Activated T-cell treated with anti-CD3 and anti-CD28 coated beads for 1 hour (primary cell): ENCODE measurements at places on chromosomes 16 and 17.

- no peak for DNase-seq
Observed at GRCh38 chr16:49615576-49615975, 240.3 kb downstream of the ZNF423 start.

DNA sequence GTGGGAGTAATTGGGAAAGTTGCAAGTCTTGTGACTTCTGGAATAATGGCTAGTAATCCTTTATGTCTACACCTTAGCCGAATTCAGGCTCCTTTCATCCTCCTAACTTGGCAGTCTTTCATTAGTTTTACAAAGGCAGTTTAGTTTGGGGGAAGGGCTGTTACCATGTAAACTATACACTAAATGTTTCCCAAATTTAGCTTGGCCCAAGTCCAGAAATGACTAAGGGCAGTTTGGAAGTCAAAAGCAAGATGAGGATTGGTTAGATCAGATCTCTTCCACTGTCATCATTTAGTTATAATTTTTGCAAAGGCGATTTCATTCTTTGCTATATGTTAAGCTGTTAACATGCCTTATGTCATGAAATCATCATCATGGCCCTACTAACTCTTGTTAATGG is 115.4 kb upstream of the CACNG3 start:
- no peak for DNase-seq

- no peak for DNase-seq
Observed at GRCh38 chr16:89448656-89449055, 41.7 kb downstream of the ANKRD11 start.

DNA sequence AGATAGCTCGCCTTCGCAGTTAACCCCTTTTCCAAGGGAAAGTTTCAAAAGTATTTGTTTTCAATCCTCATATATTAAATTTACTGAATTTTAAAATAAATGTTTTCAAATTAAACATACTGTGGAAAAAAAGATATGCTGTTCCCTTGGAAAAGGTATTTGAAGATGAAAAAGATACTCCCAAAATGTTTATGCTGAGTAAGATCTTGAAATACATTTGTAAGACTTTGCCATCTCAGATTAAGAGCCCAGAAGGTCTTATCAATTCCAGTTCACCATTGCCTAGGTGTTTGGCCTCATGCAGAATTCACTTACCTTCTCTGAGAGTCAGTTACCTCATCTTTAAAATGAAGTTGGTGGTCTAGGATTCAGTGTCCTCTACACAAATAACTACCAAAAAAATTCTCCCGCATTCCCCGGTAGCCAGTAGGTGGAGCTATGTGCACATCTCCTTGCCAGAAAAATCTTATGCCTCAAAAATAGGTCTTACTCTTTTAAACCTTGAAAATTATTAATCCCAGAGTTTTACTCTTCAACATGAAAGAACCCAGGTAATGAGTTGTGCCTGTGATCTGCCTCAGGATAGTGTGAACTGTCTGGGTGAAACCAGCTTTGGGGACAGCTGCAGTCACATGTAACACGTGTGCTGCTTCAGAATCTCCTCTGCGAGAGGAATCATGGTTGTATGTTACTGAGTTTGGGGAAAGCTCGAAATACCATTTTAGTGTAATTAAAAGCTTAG is 178.3 kb downstream of the MRTFB start:
- peak; percentile 24 for DNase-seq

GRCh38 chr17:35889818-35890773 is 9.9 kb upstream of the CCL5 start:
- DNase-seq, result no peak

DNA sequence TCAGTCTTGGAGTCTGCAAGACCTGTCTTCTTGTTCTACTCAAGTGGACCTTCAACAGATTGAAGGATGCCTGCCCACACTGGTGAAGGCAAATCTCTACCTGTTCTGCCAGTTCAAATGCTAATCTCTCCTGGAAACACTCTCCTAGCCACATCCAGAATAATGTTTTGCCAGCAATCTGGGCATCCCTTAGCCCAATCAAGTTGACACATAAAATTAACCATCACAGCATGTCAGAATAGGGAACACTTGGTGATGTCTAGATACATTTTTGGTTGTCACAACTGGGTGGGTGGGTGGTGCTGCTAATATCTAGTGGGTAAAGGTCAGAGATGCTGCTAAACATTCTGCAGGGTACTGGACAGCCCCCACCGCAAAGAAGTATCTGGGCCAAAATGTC is 744.9 kb upstream of the SOX9 start:
- no peak for DNase-seq

DNA sequence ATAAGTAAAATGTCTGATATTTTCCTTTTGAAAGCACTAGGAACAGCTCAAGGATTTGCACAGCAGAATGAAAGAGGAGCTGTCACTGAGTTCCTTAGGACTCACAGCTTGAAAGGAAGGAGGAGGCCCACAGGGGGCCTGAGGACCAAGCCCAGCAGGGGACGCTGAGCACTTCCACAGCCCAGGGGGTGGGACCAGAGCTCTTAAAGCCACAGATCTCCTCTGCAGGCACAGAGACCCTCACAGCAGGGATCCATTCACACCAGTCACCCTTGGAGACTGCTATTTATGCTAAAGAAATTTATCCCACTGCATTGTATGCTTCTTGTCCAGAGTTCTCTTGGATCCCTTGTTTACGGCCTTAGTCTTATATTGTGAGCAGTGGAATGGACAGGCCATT is 253.3 kb downstream of the STX8 start:
- no peak for DNase-seq

DNA sequence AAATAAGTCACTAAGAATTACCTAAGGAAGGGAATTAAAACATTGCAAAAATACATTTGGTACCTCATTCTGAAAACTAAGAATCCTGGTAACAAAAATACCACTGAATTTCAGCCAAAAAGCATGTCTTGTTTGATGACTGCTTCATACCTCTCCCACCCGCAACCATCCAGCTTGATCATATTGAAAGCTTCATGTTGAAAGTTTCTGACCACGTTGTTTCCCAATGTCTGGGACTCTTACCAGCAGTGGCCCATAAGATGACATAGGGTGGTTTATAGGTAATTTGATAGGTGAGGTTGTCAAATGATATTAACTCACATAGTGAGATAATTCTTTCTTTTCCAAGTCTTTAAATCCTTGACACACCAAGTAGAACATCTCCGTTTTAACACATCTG is 139.3 kb downstream of the CDH11 start:
- no peak for DNase-seq

DNA sequence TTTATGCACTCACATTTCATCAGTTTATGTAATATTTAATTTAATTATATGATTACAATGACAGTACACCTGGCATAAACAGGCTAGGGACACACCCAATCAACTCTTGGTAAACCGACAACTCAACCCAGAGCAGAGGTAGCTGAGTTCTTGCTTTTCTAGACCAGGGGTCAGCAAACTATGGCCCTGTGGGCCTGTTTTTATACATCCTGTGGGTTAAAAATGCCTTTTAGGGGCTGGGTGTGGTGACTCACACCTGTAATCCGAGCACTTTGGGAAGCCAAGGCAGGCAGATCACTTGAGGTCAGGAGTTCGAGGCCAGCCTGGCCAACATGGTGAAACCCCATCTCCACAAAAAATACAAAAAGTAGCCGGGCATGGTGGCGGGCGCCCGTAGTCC is 99.2 kb upstream of the TMEM97 start:
- DNase-seq, result no peak

GRCh38 chr16:80948886-80949493 is 57.7 kb downstream of the CMC2 start:
- DNase-seq, result no peak

GRCh38 chr17:73900516-73900915 is 256.3 kb upstream of the SDK2 start:
- DNase-seq, result no peak

DNA sequence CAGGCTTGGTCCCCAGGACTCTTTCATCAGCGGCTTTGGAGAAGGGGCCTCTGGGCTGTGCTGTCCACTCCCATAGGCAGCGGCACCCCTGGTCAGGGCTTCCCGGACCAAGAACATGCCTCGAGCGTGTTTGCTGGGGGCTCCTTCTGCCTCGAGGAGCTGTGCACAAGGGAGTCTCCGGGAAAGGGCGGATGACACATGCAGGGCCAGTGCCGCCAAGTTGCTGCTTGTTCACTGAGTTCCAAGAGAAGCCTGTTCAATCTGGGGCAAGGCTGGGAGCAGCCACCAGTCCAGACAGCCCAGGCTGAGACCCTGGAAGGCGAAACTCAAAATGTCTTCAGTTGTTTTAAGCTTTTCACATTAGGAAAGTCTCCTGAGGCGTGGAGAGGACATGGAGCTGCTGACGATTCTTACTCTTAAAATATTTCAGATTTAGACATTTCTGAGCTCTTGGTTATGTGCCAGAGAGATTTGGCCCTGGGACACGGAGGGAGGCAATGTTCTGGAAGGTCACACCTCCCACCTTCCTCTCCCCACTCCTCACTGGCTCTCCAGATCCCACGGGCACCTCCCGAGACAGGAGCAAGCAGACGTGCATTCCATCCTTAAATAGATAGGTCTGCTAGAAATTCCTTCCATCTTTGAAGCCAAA is 84.5 kb upstream of the ZNF469 start:
- no peak for DNase-seq

DNA sequence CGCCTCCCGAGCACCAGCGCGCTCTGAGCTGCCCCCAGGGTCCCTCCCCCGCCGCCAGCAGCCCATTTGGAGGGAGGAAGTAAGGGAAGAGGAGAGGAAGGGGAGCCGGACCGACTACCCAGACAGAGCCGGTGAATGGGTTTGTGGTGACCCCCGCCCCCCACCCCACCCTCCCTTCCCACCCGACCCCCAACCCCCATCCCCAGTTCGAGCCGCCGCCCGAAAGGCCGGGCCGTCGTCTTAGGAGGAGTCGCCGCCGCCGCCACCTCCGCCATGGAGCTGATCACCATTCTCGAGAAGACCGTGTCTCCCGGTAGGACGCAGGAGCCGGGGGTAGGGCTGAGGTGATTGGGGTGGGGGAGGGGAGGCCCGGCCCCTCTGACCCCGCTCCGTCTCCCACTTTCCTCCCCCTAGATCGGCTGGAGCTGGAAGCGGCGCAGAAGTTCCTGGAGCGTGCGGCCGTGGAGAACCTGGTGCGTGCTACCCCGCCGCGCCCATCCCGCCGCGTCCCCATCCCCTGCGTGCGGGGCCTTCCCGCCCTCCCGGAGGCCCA is 329 bp downstream of the KPNB1 start:
- DNase-seq, result peak; percentile 33

- DNase-seq, result no peak
Observed at GRCh38 chr16:31711344-31711845, 162.2 kb upstream of the ZNF267 start.

GRCh38 chr16:4736546-4736945 is 2.2 kb downstream of the DNAAF8 start:
- no peak for DNase-seq

DNA sequence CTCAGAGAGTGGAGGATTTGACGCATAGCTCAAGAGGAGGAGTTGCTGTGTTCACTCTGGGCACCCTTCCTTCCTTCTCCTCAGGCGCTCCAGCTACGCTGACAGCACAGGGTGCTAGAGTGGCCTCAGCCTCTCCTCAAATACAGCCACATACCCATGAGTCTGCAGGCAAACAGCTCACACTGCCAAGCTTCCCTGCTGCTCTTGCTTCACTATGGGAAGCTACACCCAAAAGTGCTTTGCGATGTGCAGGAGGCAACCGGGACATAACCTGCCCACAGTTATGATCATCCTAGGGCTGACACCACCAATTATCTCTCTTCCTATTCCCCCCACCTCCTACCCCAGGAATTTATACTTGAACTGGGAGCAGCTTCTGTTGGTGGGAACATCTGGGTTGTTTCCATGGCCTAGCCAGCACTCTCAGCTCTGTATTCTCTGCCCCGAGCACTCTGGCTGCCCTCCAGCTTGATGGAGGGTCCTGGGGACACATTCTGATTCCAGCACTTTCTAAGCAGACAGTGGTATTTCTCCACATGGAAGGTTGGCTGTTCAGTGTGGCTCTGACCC is 40.3 kb upstream of the SREBF1 start:
- DNase-seq, result no peak

DNA sequence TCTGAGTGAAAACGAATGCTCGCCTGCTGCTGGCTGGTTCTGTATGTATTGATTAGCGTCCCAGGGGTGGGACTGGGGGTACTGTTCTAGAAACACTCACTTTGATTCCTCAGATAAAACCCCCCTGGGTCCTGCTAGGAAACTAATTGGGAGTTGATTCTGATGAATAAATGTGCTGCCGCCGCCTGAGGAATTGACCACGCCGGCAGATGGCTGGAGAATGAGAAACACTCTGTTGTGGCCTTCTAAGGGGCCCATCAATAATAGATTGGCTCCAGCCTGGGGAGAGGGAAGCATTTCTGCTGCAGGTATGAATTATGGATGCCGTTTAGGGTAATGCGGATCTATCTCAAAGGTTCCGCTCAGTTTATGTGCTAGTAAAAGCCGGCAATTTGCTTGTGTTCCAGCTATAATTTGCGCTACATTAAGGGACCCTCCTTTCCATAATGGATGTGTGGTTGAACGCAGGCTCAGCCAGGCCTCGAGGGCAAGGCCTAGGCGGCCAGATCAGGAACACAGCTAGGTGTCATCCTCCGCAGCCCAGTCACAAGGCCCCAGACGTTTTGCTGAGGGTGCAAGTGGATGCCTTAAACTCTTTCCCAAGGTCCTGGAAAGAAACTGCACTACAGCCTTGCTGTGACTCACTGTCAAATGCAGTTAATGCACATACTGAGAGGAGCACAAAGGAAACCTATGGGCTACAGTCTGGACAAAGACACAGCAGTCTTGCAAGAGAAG is 132.2 kb upstream of the HS3ST2 start:
- no peak for DNase-seq

- no peak for DNase-seq
Observed at GRCh38 chr17:12664894-12665262, 812 bp upstream of the MYOCD start.

GRCh38 chr17:59366040-59366757 is 34.7 kb downstream of the YPEL2 start:
- no peak for DNase-seq

- DNase-seq, result peak; percentile 41
Observed at GRCh38 chr16:84754353-84754856, 54.6 kb downstream of the USP10 start.
